Fibroblast of skin of right biceps (primary cell): ENCODE measurements at places on chromosomes 4 and X.
A peak's percentile ranks its signal among the peaks of the same experiment; 100 is the strongest.

DNA sequence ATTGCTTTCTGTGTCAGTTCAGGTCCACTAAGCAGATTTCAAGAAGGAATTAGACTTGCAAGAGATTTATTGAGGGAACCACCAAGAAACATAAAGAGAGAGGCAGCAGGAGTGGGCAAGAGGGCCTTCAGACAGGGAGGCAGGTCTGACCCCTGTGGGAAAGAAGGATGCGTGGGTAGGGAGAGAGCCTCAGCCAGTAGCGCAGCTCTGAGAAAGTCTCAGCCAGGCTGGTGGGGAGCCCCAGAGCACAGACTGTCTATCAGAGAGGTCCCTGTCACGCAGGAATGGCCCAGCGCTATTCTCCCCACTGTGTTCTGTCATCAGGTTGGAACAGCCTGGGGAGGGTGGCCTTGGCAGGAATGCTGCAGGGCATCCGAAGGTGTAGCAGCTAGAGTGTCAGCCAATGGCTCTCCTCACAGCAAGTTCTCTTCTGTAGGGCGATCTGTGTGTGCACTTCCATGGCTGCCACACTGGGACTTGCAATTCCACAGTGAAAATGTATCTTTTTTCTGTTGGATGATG lies 48.0 kb downstream of the OTC start:
- no peak for DNase-seq

DNA sequence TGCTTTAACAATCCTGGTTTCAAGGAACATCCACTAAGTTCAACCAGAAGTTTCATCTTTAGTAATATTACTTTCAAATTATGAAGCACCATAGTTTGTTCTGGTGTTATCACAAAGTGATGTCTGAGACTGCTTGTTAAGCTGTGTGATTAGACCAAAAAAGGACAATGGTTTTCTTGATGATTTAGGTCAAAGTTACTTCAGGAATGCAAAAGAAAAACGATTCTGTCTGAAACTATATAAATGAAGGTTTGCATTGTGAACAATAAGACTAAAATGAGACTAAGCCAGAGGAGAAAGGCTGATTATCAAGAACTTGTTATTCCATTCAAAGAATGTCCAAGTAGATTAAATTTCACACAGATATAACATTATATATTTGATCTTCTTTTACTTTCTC lies 122.4 kb upstream of the ETNPPL start:
- DNase-seq = peak; percentile 84

GRCh38 chr4:154506253-154506652 lies 14.7 kb upstream of the DCHS2 start:
- DNase-seq = peak; percentile 23

GRCh38 chr4:137762591-137762990 lies 230.3 kb upstream of the PCDH18 start:
- DNase-seq = no peak

- DNase-seq = no peak
Measured at GRCh38 chrX:47189906-47190305, 3.7 kb upstream of the UBA1 start.

- no peak for DNase-seq
Measured at GRCh38 chrX:133250184-133251100, 32.3 kb upstream of the TFDP3 start.

DNA sequence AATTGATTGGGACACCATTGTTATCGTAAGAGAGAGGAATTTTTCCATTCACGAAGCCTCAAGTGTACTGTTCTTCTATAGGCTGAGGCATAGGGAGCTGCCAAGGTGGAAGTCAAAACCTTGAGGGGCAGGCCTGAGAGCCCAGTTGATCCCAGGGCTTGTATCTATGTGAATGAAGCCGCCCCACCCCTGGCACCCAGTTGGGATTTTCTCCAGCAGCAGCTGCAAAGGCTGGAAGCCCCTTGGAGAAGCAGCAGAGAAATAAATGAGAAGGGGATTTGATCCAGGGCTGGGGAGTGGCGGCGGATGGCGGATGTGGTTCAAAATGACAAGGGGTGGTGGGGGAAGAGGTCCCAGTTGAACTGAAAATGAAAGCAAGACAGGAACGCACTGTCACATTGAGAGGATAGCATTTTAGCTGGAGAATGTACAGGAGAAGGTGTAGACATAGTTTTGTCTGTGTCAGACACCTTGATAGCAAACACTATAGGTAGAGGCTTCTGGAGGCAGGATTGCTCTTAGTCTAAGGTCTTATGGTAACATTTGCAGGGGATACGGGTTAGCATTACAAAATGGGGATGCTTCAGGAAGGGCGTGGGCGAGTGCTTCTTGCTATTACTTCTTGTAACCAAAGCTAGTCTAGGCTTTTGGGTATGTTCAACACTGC lies 32.6 kb downstream of the DOCK11 start:
- DNase-seq = no peak

GRCh38 chr4:10659251-10659650 lies 25.3 kb downstream of the CLNK start:
- no peak for DNase-seq

GRCh38 chr4:184459413-184459812 lies 14.9 kb downstream of the IRF2 start:
- peak; percentile 70 for DNase-seq

- no peak for DNase-seq
Measured at GRCh38 chr4:101762025-101762424, 28.5 kb upstream of the BANK1 start.

DNA sequence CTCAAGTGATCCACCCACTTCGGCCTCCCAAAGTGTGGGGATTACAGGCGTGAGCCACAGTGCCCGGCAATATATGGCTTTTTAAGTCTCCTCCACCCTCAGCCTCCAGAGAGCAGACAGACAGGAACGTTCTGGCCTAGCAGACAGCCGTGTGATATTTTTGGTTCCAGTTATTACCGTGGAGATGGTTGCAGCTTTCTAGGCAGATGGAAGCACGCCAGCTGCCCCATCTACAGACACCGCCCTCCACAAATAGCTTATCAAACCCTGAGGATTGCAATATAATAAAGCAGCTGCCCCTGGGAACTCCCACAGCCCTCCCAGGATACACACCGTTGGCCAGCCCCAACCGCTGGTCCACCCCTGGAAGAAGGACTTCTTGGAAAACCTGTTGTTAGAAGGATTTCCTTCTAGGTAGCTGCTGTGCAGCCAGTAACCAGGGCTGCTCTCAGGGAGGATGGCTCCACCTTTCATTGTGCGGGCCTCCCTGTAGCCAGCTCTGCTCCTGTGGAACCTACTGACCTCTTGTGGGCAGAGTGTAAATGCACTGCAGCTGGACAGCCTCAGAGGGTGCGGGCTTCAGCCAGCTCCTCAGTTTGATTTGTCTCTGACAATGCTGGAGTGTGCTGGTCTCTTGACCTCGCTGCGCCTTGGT lies 44.0 kb downstream of the SLC25A5 start:
- peak; percentile 68 for DNase-seq

GRCh38 chrX:107480272-107480671 lies 30.8 kb downstream of the FRMPD3 start:
- peak; percentile 0 for DNase-seq

DNA sequence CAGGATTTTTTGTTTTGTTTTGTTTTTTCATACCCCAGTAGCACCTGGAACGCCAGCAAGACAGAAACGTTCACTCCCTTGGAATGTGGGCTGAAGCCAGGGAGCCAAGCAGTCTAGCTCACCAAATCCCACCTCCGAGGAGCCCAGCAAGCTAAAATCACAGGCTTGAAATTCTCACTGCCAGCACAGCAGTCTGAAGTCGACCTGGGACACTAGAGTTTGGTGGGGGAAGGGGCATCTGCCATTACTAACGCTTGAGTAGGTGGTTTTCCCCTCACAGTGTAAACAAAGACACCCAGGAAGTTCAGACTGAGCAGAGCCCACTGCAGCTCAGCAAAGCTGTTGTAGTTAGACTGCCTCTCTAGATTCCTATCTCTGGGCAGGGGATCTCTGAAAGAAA lies 99.6 kb upstream of the FGF16 start:
- DNase-seq = no peak

- DNase-seq = peak; percentile 84
Measured at GRCh38 chr4:13559413-13559812, 15.1 kb upstream of the NKX3-2 start.

DNA sequence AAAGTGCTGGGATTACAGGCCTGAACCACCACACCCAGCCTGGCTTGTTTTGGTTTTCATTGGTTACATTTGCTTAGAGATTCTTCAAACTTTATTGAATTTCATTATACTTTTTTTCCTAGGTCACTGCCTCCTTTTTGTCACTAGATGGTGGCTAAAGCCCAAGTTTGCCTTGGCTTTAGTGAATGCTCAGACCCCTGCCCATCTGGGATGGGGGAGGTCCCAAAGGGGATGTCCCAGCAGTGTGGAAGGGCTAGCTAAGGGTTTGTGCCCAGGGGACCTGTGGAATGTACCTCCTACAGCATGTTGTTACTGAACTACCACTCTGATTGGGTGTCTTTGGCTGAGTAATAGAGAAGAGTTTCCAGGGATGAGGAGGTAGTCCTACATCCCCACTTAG lies 58.4 kb downstream of the CEP135 start:
- no peak for DNase-seq

- no peak for DNase-seq
Measured at GRCh38 chrX:134840370-134840769, 150.4 kb upstream of the SMIM10 start.

- peak; percentile 51 for DNase-seq
Measured at GRCh38 chrX:48025561-48025960, 18.8 kb downstream of the SPACA5 start.

- peak; percentile 1 for DNase-seq
Measured at GRCh38 chrX:56233682-56234081, 1.5 kb downstream of the KLF8 start.

- DNase-seq = peak; percentile 27
Measured at GRCh38 chr4:61011051-61011450, 189.1 kb upstream of the ADGRL3 start.

DNA sequence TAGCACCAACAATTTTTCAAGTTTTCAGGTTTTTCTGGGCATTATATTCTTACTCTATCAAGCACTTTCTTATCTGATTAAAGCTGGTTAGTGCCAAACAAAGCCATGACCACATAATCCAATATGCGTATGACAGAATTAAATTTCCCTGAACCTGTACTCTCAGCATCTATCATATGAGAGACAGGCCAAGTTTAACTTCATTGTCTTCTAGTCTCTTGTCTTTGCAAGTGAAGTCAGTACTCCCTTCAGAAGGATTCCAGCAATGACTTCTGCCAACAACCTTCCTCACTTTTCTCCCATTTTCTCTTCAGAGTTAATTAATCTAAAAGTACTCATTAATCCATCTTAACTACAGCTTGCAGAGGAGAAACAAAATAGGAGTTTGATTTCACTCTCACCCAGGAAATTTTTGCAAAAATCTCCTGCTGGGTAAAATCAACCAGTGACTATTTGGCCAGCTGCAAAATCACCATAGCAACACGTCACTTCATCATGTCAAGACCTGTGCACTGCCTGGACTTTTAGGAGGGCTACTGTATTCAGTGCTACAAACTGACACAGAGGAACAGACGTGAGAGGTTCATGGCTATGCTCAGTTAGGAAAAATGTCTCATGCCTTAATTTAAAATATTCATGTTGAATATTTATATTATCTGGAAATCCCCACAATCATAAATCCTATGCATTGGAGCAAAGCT lies 208.4 kb downstream of the ANTXR2 start:
- DNase-seq = no peak

GRCh38 chr4:26319949-26320537 lies 771 bp upstream of the RBPJ start:
- peak; percentile 43 for DNase-seq

- DNase-seq = no peak
Measured at GRCh38 chr4:163988865-163989264, 494.4 kb downstream of the TMA16 start.

DNA sequence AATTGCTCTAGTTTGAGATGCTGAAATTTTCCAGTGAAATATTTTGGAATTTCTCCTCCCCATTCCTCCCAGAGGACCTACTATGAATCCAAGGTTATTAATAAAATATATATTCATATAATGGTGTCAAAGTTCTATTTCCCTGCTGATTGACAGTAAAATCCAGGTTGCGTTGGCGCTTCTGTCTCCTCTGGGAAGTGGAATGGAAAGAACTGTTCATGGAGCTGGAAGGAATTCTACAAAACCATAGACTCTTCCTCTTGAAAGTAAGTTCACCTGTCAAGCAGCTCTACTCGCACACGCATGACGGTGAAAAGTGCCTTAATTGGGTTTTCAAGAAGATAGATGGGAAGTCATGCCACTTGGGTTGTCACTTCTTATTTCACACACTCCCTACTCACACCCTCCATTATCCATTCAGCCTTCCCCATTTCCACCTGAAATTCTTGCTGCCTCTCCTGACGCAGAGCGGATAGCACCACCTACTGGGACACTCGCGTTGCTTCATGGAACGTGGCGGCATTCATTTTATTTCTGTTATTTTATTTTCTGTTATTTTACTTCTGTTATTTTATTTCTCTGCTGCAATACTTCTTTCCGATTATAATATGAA lies 351.6 kb downstream of the NLGN4X start:
- peak; percentile 14 for DNase-seq

DNA sequence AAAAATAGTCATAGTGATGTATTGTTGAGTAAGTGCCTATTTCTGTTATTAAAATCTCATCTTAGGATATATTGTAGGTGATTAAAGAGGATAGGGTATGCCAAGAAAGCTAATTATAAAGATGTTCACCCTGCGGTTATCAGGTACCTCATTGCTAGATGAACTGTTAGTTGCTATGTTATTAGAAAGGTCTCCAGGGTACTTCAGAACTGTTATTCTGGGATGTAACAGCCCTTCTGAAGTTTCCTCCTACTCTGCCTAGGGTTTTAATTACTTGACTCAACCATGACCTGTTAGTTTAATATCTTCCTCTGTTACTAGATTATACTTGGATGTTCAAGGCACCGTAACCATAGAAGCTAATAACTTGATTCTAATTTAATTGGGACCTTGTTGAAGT lies 15.4 kb downstream of the TMPRSS11E start:
- no peak for DNase-seq

DNA sequence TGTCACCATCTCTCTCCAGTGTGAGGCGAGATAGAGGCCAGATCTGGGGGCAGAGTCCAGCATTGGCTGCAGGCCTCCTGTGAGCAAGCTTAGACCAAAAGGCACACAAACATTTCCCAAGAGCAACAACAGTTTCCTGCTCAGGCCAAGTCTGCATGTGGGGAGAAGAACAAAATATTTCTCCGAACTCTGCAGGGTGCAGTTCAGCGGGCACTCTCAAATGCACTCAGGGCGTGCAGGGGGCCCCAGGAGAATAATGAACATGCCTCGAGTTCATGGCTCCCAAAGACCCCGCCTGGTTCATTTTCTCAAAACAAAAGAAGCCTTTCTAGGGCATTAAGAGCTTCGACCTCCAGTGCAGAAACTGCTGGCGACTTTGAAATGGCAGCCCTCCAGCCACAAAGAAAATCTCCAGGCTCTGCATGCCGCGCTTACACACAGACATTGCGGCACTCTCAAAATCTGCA lies 57.8 kb upstream of the HELT start:
- DNase-seq = no peak

GRCh38 chrX:40465735-40466551 lies 114.8 kb upstream of the ATP6AP2 start:
- DNase-seq = no peak
